ENCODE measurements at places on chromosomes 12 and 14. TPM values are rescaled to one million over a fixed set of nuclear protein-coding genes. Genes with fewer than 3 reads are reported as not detected.

The TMEM233 gene
- total RNA-seq = 2.5 TPM

The ANKS1B gene
- 0.10 TPM for total RNA-seq

DNA sequence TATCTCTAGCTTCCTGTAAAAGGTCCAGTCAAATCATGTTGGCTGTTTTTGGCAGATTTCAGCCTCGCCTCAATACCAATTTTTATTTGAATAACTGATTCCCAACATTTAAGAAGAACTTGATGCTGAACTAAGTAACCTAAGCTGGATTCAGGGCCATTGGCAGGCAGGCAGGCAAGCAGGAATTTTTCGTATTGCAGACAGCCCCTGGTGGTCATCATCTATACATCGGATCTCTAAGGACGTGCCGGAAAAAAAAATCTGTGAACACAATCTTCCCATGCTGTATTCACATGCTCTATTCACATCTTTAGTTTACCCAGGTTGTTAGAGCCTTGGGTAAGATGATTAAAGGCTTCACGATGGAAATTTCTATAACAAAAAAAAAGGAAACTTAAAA is 7.0 kb downstream of the VCPKMT start:
- DNase-seq = no peak

The CLEC2B gene
- total RNA-seq = 0.38 TPM

DNA sequence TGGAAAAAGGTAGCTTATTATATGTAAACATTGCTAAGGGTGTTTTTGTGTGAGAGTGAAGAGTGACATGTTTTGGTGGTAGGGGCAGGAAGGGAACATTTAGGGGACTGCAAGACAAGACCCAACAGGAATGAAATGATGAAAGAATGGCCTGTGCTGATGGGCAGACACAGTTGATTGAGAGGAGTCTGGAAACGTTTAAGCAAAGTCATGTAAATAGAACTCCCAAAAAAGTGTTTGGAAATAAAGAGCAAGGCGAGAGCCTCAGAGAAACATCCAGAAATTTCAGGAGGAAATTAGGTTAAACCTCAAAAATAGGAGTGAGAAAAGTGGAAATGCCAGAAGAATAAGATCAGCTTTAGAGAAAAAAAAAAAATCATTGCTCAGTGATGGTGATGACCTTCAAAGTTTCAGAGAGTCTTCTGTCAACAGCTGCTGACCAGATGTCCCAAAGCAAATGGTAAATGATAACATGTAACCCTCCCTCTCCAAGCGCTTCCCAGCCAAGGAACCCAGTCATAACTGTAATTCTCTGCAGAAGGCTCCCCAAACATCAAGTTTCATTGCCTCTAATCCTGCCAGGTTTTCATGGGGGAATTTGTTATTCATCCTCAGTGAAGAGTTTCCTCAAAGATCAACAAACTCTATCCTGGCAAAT is 223.2 kb upstream of the FAR2 start:
- no peak for DNase-seq

The KCNMB4 gene
- total RNA-seq = 2.0 TPM

Data from NCI-H460 (cell line).